ENCODE measurements at places on chromosomes 16 and 17.

DNA sequence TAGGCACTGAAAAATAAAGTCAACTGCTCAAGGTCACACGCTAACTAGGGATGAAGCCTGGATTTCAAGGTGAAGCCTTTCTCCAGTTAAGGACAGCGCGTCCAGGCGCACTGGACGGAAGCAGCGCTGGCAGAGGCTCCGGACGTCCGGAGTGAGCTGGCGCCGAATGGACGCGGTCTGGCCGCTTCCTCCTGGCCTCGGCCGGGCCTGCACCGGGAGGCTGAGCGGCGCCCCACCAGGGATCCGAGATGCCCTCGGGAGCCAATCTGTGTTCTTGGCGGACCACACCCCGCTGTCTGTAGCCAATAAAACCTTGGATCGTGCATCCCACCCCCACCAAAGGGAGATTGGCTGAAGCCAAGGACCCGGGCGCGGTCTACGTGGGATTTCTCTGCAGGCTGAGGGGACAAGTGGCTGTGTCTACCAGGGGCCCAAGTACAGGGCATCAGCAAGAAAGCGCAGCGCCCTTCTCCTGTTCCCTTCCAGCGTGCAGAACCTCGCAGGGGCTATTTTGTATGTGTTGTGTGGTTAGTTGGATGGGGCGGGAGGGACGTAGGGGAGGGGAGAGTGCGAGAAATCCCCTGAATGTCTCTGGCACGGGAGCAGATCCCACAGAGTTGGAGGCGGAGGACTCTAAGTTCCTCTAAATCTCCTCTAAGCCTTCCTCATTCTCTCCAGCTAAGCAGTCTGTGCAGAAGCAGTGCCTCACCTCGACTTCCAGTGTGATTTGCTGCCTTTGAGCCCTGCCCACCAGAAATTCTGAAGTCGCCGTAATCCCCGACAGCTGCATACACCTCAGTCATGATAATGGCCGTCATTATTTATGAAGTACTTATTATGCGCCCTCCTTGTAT is 2.5 kb upstream of the AKAP10 start:
- DNase-seq: no peak

GRCh38 chr16:71205482-71206131 is 24.9 kb downstream of the HYDIN start:
- DNase-seq: no peak

DNA sequence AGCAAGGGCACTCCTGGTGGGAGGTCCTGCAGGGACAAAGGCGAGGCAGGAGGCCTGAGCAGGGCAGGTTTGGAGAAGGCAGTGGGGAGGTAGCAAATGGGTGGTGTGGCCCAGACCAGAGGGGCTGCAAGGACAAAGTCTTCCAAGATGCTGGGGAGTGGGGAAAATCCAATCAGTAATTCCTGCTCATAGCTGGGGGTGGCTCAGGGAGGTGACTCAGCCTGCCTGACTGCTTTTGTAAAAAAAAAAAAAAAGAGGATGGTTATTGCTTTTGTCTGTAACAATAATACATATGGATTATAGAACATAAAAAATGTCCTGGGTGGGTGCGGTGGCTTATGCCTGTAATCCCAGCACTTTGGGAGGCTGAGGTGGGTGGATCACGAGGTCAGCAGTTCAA is 5.2 kb downstream of the IL34 start:
- no peak for DNase-seq

- no peak for DNase-seq
Observed at GRCh38 chr16:74635303-74635702, 28.4 kb upstream of the GLG1 start.

DNA sequence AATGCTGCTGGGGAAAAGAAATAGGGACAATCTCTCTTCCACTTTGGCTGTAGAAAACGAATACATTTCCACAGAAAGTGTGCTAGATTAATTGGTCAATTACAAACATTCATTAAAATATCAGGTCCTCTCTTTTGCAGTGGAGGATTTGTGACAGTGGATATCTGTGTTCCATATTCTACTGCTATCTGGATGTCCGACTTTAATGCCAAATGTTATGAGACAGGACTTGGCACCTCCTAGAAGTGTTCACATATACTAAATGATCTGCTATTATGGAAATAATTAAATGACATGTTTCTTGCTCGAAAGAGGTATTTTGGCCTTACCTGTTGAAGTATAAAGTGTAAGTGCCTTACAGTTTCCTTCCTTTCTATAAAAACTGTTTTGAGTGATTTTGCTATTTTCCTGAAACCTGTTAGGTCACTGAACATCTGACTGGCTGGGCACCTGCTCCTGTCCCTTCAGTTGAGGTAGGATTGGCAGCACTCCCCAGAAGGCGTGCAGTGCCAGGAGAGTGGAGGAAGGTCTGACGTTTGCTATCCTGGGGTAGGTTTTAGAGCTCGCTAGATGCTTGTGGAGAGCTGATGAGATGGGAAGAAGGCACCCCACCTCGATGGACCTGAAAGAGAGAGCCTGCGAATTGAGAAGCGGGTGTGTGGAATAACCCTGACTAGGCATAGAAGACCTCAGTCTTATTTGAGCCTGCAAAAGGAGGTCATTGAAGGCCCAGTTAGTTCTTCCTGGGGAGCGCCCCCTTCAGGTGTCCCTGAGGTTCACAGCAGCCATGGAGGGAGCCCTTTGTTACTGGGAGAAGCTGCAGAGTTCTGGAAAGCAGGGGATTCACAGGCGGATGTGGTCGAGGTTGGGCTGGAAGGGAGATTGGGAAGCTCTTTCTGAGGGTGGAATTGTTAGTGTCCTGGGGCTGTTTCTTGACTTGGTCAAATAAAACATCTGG is 159.4 kb upstream of the ZNF267 start:
- DNase-seq: no peak

GRCh38 chr16:349211-349610 is 3.3 kb downstream of the AXIN1 start:
- no peak for DNase-seq

GRCh38 chr17:81428948-81429774 is 33.9 kb downstream of the BAHCC1 start:
- DNase-seq: no peak
